ENCODE measurements at places on chromosomes 16 and 17.

GRCh38 chr17:20256144-20256543 is 211.2 kb downstream of the LGALS9B start:
- DNase-seq = no peak

- no peak for DNase-seq
These were observed 26.6 kb downstream of the N4BP1 start for GRCh38 chr16:48583075-48584065.

GRCh38 chr16:84121007-84121406 is 4.3 kb upstream of the MBTPS1 start:
- no peak for DNase-seq

DNA sequence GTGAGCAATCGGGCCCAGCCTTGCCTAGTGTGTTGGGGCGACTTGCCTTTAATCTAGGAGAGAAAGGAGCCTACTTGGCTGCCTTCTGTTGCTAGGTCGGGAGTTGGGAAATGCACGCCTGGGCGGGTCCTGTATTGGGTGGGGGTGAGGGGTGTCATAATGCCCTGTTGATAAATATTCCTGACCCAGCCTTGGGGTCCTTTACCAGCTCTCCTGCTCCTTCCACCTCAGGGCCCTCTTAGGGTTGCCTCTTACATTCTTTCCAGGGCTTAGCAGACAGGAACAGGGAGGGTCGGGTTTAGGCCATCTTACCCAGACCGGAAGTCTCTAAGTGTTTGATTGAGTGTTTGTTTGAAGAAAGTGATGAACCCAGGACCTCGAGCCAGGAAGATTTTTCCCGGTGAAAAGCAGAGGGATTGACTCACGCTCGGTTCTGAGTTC is 112.9 kb downstream of the SEC14L1 start:
- DNase-seq = no peak

GRCh38 chr17:48642843-48643696 is 16.9 kb upstream of the HOXB9 start:
- DNase-seq = no peak

Data from right cardiac atrium (tissue), 5 donors.